Cardiac septum (tissue), 1 donor: ENCODE measurements at places on chromosomes 1 and 21.

GRCh38 chr1:116751621-116752020 lies 2.6 kb upstream of the CD2 start:
- no peak for DNase-seq

GRCh38 chr1:162765788-162766187 lies 24.7 kb upstream of the HSD17B7 start:
- no peak for DNase-seq

GRCh38 chr1:221217029-221217428 lies 337.8 kb downstream of the HLX start:
- DNase-seq: no peak

GRCh38 chr1:88700425-88701013 lies 16.4 kb downstream of the PKN2 start:
- DNase-seq: no peak

- DNase-seq: no peak
Observed at GRCh38 chr1:234529095-234529949, 50.3 kb upstream of the TARBP1 start.

- DNase-seq: peak; percentile 83
Observed at GRCh38 chr1:244918421-244919319, 54.3 kb upstream of the HNRNPU start.

- no peak for DNase-seq
Observed at GRCh38 chr1:7962014-7962335, 464 bp downstream of the PARK7 start.

DNA sequence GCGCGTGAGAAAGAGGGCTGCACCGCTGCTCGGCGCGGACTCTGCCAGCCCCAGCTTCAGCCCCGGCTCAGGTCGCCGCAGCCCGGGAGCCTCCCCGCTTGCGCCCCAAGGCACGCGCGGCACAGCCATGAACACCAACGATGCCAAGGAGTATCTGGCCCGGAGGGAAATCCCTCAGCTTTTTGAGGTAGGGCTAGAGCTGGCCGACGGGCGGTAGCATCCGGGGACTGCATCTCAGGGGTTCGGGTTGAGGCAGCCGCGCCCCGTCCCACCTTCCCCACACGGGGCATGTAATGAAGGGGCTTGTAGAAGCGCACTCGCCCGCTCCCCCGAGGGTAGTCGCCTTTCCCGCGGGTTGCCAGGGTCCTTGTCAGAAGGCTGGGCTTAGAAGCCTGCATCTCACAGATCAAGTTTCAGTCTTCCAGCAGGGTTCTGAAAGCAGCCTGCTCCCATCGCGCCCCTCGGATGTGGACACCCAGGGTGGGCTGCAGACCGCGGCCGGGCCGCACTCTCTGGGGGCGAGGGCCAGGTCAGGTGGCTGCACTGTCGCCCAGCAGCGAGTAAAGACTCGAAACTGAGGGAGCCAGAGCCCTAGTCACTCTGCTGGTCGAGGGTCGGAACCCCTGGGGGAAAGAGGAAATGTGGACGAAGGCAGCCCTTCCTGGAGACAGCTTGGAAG lies 507 bp downstream of the AK5 start:
- DNase-seq: no peak

DNA sequence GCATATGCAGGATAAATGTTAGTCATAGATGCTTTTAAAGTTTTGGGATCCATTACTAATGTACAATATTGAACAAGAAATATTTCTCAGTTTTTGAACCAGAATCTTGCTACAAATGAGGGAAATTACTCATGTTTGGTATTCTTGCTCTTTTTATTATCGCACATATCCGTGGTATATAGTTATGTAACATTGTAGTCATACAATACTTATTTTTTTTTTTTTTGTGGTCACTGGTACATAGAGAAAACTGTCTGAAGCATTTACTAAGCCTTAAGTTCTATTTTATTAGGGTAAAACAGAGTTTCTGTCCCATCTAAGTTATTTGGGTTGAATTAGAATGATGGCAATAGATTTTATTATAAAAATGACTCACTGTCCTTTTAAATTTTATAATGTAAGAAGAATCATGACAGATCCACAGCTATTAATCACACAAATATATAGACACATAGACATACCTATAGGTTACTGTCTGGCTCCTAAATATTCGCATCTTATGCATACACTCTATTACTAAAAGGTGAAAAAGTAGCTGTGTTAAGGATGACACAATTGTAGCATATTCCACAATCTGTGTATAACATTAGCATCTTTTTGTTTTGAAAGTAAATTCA lies 18.0 kb upstream of the PRKAA2 start:
- no peak for DNase-seq

DNA sequence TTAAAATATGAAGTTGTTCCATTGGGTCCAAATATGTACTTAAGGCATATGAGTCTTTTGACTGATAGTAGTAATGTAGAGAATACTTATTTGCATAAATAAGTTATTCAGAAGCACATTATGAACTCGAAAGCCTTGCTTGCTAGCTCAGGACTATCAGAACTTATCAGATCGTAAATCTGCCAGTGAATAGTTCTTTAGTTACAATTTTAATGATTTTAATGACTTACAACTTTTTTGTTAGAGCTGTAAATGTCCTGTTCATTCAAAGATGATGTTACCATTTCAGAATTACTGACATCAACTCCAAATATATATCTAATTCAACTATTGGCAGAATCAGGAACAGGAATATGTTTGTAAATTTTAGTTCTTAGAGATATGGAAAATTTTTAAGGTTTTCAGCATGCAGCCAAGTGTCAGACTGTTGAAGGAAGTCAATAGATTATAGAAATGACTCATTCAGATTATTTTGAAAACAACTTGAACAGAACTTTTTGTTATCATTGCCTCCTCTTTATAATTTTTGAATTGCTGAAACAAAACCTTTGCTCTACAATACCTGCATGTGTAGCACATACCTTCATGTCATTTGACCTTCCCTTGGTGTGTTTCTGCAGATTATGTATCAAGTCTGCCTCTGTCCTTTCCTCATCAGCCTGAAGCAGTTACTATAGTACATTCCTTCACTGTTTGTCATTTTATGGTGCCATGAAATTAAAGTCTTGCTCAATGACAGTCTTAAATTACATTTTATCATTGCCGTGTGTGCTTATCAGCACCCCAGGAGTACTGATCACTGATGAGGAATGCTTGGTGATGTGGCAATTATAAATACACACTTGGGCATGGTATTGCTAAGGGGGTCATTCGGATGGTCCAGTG lies 44.9 kb downstream of the LRRC8D start:
- no peak for DNase-seq

DNA sequence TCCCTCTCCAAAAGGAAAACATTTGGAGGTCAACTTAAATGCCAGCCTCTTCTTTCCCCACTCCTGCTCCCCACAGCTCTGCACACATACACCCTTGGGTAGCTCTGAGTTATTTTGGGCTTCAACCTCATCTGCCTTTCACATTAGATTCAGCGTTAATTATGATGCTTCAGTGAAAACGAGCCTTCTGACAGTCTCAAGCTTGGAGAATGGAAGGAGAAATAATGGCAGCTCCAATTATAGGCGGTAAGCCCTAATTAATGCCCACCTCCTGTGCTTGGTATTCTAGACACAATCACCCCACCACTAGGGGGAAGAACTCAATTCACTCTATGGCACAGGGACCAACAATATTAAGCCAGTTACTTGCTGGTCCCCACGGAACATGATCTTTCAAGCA lies 397.9 kb downstream of the BRINP2 start:
- DNase-seq: no peak

DNA sequence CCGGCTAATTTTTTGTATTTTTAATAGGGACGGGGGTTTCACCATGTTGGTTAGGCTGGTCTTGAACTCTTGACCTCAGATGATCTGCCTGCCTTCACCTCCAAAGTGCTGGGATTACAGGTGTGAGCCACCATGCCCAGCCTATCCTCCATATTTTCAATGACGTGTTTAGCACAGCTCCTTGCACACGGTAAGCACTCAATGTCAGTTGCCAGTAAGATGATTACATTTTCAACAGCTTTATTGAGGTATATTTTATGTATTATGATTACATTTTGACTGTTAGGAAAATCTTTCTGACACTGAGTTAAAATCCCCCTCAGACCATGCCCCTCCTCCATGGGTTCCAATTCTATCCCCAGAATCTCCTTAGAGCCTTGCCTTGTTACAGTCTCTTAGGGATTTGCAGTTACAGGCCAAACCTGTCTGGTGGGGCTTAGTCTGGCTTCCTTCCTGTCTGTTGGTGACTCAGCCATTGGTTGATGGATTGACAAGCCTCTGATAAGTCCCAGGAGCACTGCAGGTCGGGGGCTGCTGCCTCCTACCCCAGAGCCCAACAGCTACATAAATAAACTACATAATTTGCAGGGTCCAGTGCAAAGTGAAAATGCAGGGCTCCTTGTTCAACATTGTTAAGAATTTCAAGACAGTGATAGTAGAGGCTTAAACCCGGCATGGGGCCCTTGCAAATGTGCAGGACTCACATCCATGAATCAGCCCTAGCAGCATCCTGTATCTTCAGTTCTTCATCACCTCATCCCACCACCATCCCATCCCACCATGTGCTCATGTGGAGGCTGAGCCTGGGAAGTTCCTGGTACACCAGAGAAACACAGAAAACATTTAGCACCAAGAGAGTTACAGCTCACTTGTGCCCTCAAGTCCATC lies 23.4 kb downstream of the COA7 start:
- DNase-seq: no peak

- no peak for DNase-seq
Observed at GRCh38 chr1:100443811-100444571, 91.7 kb downstream of the CDC14A start.

DNA sequence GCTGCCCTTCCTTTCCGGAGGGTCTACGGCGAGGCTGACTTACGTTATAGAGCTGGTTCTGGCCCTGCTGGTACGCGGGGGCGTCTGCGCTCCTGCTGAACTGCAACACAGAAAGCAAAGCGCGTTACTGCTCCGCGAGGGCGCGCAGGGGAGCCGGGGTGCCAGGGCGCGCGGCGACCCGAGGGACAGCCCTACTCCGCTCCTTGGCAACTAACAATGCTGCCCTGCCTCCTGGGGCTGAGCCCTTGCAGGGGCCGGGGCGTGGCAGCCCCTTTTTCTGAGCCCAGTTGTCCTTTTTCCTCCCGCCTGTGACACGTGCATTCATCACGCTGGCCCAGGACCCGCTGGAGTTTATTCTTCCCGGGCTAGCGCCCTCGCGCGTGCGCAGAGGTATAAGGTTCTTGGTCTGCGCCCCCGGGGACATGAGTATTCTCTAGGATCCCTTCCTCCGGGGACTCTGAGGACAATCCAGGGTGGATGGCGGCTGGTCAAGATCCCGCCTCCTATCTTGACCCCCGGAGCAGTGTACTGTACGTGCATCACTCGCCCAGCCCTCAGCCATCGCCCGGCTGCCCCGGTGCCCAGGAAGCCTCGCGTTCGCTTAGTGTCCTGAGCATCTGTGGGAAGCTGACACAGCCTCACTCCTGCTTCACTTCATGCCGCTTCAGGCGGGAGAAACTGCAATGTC lies 78.9 kb downstream of the CD247 start:
- no peak for DNase-seq

- no peak for DNase-seq
Observed at GRCh38 chr1:31615414-31615813, 2.1 kb upstream of the HCRTR1 start.

- DNase-seq: no peak
Observed at GRCh38 chr1:38919130-38919529, 22.5 kb downstream of the RHBDL2 start.
